ENCODE measurements at places on chromosomes 7 and 10.

DNA sequence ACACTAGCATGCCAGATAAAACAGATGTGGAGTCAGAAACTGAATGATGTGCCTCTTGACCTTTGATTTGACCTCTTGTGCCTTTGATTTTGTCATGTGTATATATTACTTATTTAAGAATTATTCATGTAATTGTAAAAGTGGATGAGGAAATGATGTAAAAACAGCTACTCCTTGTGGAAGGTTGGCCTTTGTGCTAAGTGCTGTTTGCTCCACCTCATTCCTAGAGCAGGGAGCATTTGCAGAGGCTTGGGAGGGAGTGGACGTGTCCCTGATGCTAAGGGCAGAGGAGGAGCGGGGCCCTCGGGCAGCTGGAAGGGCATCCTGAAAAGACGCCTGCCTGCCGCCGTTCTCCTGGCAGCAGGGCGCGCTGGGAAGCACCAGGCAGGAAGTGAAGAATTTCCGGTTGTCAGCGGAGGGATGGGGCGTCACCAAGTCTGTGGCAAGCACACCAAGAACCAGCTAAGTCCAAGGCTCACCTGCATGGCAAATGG lies 197.6 kb upstream of the ZNF32 start:
- H3K4me1 ChIP-seq: no peaks in the 10 kb centered on the region
- H3K27ac ChIP-seq: no peak overlapping the region
- no peak overlapping the region for H3K4me3 ChIP-seq
- DNase-seq: no peak
- no peaks in the 10 kb centered on the region for H3K36me3 ChIP-seq

DNA sequence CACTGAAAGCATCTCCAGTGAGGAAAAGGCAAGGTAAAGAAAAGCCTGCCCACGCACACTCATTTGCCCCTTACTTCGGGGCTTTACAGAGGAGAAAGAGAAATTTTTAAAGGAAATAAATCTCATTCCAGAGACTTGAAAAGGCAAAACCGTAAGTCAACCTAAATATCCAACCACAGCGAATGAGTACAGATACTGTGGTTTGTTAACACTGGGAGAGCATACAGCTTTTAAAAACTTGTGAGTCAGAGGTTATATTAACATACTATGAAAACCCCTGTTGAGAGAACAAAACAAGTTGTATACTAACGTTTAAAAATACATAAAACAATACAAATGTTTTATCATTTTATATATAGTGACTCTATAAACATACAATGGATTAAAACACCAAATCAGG lies 28.6 kb upstream of the ST7 start:
- peaks cover 7% of the 10 kb centered on the region for H3K36me3 ChIP-seq
- H3K4me1 ChIP-seq: no peaks in the 10 kb centered on the region
- H3K27me3 ChIP-seq: no peaks in the 10 kb centered on the region
- H3K4me3 ChIP-seq: no peak overlapping the region

DNA sequence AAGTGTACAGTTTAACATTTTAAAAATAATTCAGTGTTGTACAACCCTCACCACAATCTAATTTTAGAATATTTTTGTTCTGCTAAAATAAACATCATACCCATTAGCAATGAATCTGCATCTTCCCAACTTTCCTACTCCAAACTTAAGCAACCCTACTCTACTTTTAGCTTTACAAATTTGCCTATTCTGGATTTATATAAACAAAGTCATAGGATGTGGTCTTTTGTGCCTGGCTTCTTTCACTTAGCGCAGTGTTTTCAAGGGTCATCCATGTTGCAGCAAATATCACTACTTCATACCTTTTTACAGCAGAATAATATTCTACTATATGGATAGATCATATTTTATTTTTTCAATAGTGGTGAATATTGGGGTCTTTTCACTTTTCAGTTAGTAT lies 18.9 kb downstream of the CALML3 start:
- H3K4me1 ChIP-seq: peaks cover 5% of the 10 kb centered on the region
- DNase-seq: no peak
- H3K36me3 ChIP-seq: peaks cover 4% of the 10 kb centered on the region
- H3K27ac ChIP-seq: no peak overlapping the region

DNA sequence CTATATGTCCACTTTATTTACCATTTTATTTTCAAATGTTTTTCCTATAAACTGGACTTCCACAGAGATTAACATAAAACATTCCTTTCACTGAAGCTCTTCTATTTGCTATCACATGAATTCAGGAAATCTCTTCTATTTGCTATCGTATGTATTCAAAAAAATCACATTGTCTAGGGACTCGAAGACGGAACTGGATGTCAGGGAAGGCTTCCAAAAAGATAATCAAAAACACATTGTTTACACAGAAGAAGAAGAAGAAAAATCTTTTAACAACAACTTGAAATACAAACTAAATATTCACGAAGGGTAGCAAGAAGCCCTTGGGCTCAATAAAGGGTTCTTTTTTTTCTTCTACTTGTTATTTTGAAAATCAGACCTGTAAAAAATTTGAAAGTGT lies 426.1 kb upstream of the LRRN3 start:
- H3K27me3 ChIP-seq: no peaks in the 10 kb centered on the region
- no peak overlapping the region for H3K27ac ChIP-seq
- no peak overlapping the region for H3K4me3 ChIP-seq
- DNase-seq: no peak

DNA sequence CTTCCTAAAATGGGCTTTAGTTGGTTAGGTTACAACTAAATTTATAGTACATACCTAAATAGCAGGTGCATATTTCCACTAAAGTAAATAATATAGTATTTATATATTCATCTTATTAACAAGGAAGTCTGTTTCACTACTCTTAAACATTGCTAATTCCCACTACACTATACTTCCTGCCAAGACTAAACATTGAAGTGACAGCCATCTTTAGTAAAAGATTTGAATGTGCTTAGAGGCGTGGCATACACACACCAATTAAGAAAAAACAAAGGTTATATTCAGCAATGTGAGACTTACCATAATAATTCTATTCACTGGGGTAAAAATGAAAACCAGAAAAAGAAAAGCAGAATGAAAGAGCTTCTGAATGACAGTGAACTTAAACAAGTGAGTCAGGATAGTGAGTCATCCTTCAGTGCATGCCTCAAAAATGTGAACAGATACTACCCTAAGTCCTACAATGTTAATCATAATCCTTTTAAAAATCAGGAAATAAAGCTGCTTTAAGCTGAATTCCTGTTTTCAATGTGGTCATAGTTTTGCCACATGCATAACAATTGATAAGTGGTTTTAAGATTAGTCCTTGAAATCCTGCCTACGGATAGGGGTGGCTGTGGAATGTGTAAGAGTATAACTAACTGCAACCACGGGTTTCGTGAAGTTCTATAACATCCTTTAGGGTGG lies 59.4 kb downstream of the USP6NL start:
- H3K4me1 ChIP-seq: peaks cover 6% of the 10 kb centered on the region
- H3K36me3 ChIP-seq: peaks cover 12% of the 10 kb centered on the region
- H3K4me3 ChIP-seq: no peak overlapping the region
- H3K27ac ChIP-seq: no peak overlapping the region
- no peak for DNase-seq
- H3K27me3 ChIP-seq: no peaks in the 10 kb centered on the region

GRCh38 chr7:108347616-108348015 lies 108.6 kb downstream of the NRCAM start:
- H3K36me3 ChIP-seq: no peaks in the 10 kb centered on the region
- no peaks in the 10 kb centered on the region for H3K27me3 ChIP-seq
- DNase-seq: peak; percentile 37

- DNase-seq: no peak
- no peaks in the 10 kb centered on the region for H3K4me1 ChIP-seq
- H3K27ac ChIP-seq: no peak overlapping the region
- no peaks in the 10 kb centered on the region for H3K27me3 ChIP-seq
Measured at GRCh38 chr7:133958822-133959221, 168.3 kb upstream of the LRGUK start.

DNA sequence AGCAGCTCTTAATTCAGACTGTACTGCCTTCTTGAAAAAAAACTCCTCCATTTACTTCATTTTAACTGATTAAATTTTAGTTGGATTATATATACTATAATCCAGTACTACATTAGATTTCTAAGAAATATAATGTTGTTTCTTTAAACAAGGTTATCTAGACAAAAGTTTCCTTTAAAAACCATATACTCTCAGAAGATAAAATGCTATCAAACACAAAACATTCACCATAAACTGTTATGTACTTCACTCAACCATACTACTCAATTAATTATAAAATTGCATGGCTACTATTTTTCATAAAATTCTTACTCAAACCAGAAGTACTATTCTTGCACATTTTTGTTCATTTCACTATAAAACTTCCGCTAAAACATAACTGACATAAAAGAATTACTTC lies 12.7 kb downstream of the GPR22 start:
- H3K36me3 ChIP-seq: no peaks in the 10 kb centered on the region
- H3K4me1 ChIP-seq: peaks cover 3% of the 10 kb centered on the region
- H3K4me3 ChIP-seq: no peak overlapping the region
- no peak overlapping the region for H3K27ac ChIP-seq
- H3K27me3 ChIP-seq: no peaks in the 10 kb centered on the region

- no peaks in the 10 kb centered on the region for H3K36me3 ChIP-seq
- no peak overlapping the region for H3K27ac ChIP-seq
- H3K4me3 ChIP-seq: no peak overlapping the region
- H3K4me1 ChIP-seq: no peaks in the 10 kb centered on the region
Measured at GRCh38 chr10:5123886-5124285, 29.7 kb downstream of the AKR1C3 start.

- no peak for DNase-seq
- H3K36me3 ChIP-seq: no peaks in the 10 kb centered on the region
- peaks cover 3% of the 10 kb centered on the region for H3K4me1 ChIP-seq
- H3K27me3 ChIP-seq: peaks cover 6% of the 10 kb centered on the region
- H3K27ac ChIP-seq: no peak overlapping the region
Measured at GRCh38 chr10:86657396-86658011, 3.2 kb downstream of the OPN4 start.

DNA sequence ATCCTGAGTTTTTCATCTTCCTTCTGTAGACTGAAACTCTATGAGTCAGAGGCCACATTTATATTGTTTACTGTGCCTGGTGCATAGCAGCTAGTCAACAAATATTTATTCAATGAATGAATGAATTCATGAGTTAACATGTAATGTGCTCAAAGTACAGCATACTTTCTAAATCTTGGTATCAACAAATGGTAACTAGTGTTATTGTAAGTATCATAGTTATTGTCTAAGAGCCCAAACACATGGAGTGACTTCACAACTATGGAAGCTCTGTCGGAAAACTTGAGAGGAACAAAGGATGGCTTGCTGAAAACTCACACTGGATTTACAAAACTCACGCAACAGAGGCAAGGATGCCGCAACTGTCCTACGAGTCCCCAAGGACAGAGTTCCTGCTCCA lies 35.9 kb downstream of the DENND2A start:
- no peaks in the 10 kb centered on the region for H3K4me1 ChIP-seq
- H3K4me3 ChIP-seq: no peak overlapping the region
- no peak overlapping the region for H3K27ac ChIP-seq
- no peaks in the 10 kb centered on the region for H3K27me3 ChIP-seq
- DNase-seq: no peak
- H3K36me3 ChIP-seq: peaks cover 11% of the 10 kb centered on the region

GRCh38 chr10:36574207-36574606 lies 551.2 kb upstream of the ANKRD30A start:
- H3K27ac ChIP-seq: no peak overlapping the region
- no peak for DNase-seq
- H3K27me3 ChIP-seq: no peaks in the 10 kb centered on the region
- no peak overlapping the region for H3K4me3 ChIP-seq
- H3K4me1 ChIP-seq: no peaks in the 10 kb centered on the region

DNA sequence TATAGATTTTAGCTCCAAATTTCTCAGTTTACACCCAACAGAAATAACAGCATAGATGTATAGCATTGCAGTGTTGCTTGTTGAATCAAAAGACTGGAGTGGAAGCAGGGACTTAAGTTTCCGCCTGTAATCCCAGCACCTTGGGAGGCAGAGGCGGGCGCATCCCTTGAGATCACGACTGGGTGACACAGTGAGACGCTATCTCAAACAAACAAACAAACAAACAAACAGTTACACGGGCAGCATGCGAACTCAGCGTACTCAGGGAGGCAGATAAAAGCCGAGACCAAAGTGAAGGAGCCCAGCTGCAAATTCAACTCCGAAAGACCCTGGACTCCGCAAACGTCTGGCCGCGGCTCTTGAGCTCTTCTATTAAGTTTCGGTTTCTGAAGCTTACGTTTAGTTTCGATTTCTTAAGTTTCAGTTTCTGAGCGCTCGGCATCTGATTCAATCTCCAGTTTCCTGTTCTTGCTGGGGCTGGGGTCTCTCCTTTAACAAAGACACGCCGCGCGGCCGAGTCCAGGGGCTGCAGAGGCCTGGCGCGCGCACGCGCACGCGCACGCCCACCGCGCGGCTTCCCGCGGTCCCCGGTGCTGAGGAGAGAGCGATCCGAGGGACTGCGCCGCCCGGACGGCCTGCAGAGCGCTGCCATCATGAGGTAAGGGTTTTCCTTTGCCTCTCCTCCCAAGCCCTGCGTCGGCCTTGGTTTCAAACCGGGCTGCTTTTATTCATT lies at the start of gene IFIT5:
TSS of gene IFIT5 (plus strand) at position 423 of the 733 bp plus-strand sequence. CDS start at position 654, 231 bp downstream.
- H3K4me3 ChIP-seq: peak within 1 kb of the TSS; percentile 86
- peak within 1 kb of the TSS; percentile 97 for H3K27ac ChIP-seq
- peaks cover 5% of the 10 kb centered on the region for H3K4me1 ChIP-seq
- H3K27me3 ChIP-seq: peaks cover 8% of the 10 kb centered on the region
- DNase-seq: peak; percentile 70

DNA sequence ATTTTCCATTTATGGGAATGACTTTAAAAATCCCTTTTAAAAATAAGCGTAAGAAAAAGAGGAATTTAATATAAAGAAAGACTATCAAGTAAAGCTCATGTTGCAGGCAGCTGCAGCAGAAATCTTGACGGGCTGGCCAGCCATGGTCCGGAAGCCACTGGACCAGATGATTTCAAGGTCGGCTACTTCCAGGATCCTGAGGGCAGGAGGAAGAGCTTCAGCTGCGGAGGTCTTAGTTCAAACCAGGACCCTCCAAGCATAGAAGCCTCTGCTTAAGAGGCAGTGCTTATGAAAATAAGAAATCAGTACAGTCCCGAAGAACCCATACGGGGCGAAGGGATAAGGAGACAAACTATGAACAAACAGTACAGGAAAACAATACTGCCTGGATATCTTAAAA lies 220.2 kb upstream of the CELF2 start:
- no peak overlapping the region for H3K27ac ChIP-seq
- peaks cover 76% of the 10 kb centered on the region for H3K27me3 ChIP-seq
- DNase-seq: no peak

Measured in progenitor cell of endocrine pancreas (in vitro differentiated cells).